Epithelial cell of prostate (primary cell): ENCODE measurements at places on chromosomes 5 and 9.

GRCh38 chr9:107283623-107284616, 841 bp downstream of the RAD23B start:
- DNase-seq = no peak

GRCh38 chr5:497090-497700, 27.1 kb downstream of the SLC9A3 start:
- DNase-seq = no peak

- no peak for DNase-seq
Measured at GRCh38 chr9:100515578-100516494, 42.9 kb downstream of the TMEFF1 start.

- no peak for DNase-seq
Measured at GRCh38 chr5:177133853-177134696, 502 bp downstream of the NSD1 start.
